ENCODE measurements at places on chromosomes 4 and X. TPM values are rescaled to one million over a fixed set of nuclear protein-coding genes. Genes with fewer than 3 reads are reported as not detected.

DNA sequence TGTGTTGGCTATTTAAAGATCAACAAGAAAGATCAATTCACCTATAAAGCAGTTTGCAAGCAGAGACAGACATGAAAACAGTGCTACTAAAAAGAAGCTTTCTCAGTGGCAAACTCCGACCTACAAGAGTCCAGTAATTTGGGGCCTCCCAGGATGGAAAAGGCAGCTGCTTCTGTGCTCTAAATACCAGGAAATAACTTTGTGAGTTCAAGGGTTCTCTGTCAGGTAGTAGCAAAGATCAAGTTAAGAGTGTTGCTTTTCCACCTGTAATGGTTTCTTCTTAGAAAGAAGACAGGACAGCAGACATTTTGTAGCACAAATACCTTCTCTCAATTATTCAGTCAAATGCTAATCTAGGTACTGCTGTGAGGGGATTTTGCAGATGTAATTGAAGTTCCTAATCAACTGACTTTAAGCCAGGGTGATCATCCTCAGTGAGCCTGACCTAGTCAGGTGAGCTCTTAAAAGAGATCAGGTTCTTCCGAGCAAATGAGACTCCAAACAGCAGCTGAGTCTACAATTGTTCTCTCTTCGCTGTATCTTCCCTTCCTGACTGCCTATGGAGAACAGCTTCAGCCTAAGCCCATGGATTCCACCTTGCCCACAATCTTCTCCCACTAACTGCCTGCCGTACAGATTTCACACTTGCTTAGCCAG, 13.5 kb downstream of the ANKRD17 start:
- H3K27me3 ChIP-seq: no peaks in the 10 kb centered on the region
- no peak overlapping the region for H3K4me3 ChIP-seq
- H3K36me3 ChIP-seq: no peaks in the 10 kb centered on the region
- H3K27ac ChIP-seq: no peak overlapping the region

- no peaks in the 10 kb centered on the region for H3K36me3 ChIP-seq
- no peak overlapping the region for H3K4me3 ChIP-seq
- no peaks in the 10 kb centered on the region for H3K27me3 ChIP-seq
- no peaks in the 10 kb centered on the region for H3K4me1 ChIP-seq
- DNase-seq: no peak
- H3K27ac ChIP-seq: no peak overlapping the region
Measured at GRCh38 chr4:104424989-104425388, 69.7 kb downstream of the CXXC4 start.

DNA sequence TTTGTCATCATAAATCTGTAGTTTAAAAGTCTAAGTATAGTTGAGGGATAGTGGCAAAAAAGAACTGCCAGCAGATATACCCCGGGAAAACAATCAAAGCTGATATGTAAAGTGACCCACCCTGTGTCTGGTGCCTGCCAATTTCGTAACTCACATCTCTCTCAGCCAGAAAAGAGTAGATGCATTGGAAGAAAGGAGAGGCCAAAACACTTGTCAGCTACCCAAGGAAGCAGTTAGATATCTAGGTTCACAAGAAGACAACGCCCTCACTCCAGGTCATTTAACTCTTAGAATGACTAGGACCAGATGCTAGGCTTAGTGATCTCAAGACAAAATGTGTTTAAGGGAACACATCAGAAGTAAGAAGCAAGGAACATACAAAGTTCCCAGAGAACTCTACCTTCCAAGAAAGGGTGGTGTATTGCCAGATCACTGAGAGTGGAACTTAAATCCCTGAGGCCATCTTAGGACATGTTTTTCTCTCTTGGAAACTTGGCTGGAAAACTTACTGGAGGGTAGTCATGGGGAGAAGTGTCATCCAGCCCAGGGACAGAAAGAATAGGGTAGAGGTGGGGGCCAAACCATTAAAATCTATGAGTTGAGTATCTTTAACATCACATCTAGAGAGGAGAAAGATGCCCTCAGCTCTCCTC, 125.9 kb downstream of the SHISA3 start:
- no peak overlapping the region for H3K4me3 ChIP-seq
- DNase-seq: no peak
- no peaks in the 10 kb centered on the region for H3K36me3 ChIP-seq
- H3K4me1 ChIP-seq: no peaks in the 10 kb centered on the region
- no peak overlapping the region for H3K27ac ChIP-seq
- no peaks in the 10 kb centered on the region for H3K27me3 ChIP-seq

DNA sequence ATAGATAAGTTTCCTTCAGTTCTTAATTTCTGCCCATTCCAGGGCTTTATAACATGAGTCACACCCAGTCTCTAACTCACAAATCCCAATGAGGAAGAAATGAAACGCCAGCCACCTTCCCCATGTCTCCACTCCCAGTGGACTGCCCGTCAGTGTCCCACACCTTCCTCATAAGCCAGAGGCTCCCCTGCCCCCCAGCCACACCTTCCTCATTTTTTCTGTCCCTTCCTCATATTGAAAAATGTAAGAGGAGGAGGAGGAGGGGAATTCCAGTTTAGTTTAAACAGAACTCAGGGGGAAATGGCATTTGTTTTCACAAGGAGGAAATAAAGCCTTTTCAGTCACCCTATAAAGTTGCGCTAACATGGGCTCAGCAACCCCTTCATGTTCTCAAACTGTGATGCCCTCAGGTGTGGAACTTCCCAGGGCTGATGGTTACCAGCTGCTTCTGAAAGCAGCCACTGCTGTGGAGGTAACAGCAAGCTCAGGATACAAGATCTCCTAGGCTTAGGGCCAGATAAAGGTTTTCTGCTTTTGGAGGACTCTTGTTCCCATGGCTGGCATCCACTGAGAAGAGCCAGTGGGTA, 97.8 kb downstream of the PARM1 start:
- no peaks in the 10 kb centered on the region for H3K27me3 ChIP-seq
- no peak overlapping the region for H3K27ac ChIP-seq
- H3K4me3 ChIP-seq: no peak overlapping the region
- no peaks in the 10 kb centered on the region for H3K4me1 ChIP-seq

DNA sequence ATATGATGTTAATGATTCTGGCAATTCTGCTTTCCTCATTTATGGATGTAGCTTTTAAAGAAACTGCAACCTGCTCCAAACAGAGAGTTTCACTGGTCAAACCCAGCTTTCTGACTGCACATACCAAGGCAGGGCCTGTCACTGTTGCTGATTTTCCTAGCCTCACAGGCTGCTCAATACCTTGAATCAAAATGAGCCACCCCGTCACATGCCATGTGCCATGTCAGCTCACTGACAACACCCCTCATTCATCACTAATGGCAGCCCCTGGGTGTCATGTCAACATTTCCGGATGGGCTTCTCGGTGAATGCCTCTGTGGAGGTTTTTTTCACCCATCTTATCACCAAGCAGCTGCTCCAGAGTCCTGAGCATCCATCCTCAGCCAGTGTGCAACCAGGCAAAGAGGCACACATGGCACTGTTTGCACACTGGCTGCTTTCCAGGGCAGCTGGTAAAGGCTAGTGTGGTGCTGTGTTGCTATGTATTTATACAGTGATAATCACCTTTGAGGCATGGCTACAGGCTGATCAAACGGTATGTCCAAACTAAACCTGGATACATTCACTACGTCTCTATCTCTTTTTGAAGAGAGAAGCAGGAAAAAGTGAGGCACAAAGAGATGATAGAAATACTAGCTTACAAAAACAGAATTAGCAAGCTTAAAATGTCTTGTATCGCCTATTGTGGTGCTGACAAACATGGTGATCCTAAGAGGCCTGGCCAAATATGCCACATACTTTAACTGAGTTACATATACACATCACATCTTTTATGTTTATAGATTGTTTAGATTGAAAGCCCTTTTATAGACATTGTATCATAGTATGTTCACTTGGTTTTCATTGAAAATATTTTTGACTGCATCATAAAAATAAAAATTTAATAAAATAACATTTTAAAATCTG, 94.6 kb upstream of the INPP4B start:
- H3K27me3 ChIP-seq: no peaks in the 10 kb centered on the region
- H3K4me3 ChIP-seq: no peak overlapping the region
- H3K36me3 ChIP-seq: no peaks in the 10 kb centered on the region
- DNase-seq: no peak
- H3K27ac ChIP-seq: no peak overlapping the region
- no peaks in the 10 kb centered on the region for H3K4me1 ChIP-seq

DNA sequence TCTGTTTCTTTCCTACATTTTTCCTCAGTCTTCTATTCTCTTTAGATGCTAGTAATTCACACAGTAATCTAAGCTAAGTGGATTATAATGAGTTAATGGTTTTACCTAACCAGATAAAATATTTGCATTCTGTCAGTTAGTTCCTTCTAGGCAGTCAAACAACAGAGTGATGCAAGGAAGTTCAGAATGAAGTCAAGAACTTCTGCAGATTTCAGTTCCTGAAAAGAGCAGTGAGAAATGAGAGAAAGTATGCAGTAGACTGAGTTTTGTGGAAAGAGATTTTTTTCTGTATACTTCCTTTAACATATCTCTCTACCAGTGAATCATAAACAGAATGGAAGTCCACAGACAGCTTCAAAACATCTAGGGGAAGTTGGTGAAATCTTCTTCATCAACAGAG, 774.0 kb upstream of the POU3F4 start:
- H3K36me3 ChIP-seq: no peaks in the 10 kb centered on the region
- no peak overlapping the region for H3K4me3 ChIP-seq

- H3K27me3 ChIP-seq: no peaks in the 10 kb centered on the region
- no peak for DNase-seq
- H3K4me1 ChIP-seq: peaks cover 27% of the 10 kb centered on the region
Measured at GRCh38 chr4:8201321-8201781, 2.3 kb downstream of the SH3TC1 start.

GRCh38 chr4:144141493-144141892, 975 bp upstream of the GYPA start:
- H3K36me3 ChIP-seq: no peaks in the 10 kb centered on the region
- H3K4me3 ChIP-seq: no peak overlapping the region
- H3K27me3 ChIP-seq: no peaks in the 10 kb centered on the region
- no peaks in the 10 kb centered on the region for H3K4me1 ChIP-seq
- H3K27ac ChIP-seq: no peak overlapping the region

DNA sequence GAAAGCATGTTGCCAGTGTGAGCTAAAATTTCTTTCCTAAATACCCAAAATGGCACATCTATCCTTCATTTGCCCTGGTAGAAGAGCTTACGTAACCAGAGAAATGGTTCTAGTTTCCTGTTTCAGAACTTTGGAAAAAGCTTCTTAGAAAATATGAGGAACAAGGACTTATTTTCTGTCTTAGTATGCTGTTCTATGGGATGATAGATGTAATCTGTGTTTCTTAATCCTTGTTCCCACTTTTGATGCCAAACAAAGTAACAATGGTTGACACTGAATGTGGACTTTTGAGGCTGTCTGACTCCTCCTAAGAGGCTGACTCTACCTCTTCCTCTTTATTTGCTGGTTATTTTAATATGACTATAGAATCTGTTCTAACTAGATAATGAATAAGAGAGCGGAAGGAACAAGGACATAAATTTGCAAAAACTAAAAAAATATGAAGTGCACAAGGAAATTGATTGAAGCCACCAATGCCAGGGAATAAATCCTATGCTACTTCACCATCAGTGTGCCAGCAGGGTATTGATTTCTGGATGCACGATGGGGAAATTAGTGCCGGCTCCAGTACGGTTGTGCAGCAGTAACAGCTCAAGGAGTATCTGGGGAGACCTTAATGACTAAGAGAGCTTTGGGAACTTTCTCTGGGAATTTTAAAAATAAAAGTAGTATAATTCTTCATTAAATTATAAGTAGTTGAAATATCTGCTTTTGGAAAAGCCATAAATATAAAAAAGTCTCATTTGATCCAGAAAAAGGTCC, 39.4 kb upstream of the TET2 start:
- no peak for DNase-seq
- no peak overlapping the region for H3K27ac ChIP-seq
- H3K36me3 ChIP-seq: no peaks in the 10 kb centered on the region
- H3K4me3 ChIP-seq: no peak overlapping the region
- no peaks in the 10 kb centered on the region for H3K27me3 ChIP-seq

- no peak overlapping the region for H3K4me3 ChIP-seq
- DNase-seq: no peak
- H3K27ac ChIP-seq: no peak overlapping the region
- no peaks in the 10 kb centered on the region for H3K27me3 ChIP-seq
- H3K4me1 ChIP-seq: no peaks in the 10 kb centered on the region
Measured at GRCh38 chr4:4775493-4776004, 83.9 kb upstream of the MSX1 start.

DNA sequence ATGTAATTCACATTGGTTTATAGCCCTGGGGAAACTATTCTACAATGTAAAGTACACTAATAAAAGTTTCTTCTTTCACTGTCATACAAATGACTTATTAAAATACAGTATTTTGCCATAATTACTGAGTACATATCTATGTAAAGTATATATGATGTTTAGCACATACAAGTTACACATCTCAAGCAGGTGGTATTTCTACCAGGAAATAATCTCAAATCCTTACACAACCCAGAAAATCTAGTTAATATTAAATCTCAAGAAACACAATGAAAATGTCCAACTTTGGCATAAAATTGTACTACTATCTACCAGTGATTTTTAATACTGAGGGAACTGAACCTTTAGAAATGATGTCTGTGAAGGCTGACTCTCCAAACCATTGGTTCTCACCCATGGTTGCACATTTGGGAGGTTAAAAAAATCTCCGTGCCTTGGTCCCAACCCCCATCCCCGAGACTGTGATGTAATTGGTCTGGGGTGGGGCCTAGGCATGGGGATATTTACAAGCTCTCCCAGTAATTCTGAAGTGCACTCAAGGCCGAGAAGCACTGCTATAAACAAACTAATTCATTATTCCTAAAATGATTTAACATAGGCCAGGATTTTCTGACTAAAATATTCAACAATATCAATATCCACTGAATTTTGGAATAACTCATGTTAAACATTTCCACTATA, 27.6 kb downstream of the MAP3K15 start:
- no peaks in the 10 kb centered on the region for H3K4me1 ChIP-seq
- H3K27me3 ChIP-seq: no peaks in the 10 kb centered on the region
- no peak overlapping the region for H3K27ac ChIP-seq
- DNase-seq: no peak

The FATE1 gene
- not detected for total RNA-seq

The UGT8 gene
- not detected for total RNA-seq

The ZDHHC15 gene
- 2.8 TPM for total RNA-seq

The DNAAF6 gene
- not detected for total RNA-seq

The STEEP1 gene
- total RNA-seq: 18.3 TPM

The SCARB2 gene
- 138 TPM for total RNA-seq

The AADAT gene
- total RNA-seq: 1.8 TPM

Measured in adrenal gland (tissue), 19 donors.